Cardiac muscle cell (in vitro differentiated cells and primary cell): ENCODE measurements at places on chromosomes 3 and 15.
A peak's percentile ranks its signal among the peaks of the same experiment; 100 is the strongest.

DNA sequence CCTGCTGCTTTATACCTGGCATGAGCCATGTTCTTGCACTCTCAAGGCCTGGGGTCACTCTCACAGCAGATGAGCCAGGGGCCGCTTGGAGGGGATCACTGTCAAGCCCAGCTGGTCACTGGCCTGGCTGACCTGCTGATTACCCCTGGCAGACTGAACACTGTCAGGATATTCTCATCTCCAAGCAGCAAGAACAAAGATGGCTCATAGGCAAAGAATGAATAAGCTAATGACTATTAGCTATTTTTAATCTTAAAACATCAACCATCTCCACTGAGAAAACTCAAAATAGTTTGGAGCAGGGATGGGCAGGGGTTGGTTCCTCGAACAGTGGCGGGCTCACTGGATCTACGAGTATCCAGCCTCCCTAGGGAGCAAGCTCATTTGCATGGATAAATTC lies 64.4 kb upstream of the ACAN start:
- no peak for DNase-seq

GRCh38 chr3:64865839-64866570 lies 178.2 kb upstream of the ADAMTS9 start:
- no peak for DNase-seq

DNA sequence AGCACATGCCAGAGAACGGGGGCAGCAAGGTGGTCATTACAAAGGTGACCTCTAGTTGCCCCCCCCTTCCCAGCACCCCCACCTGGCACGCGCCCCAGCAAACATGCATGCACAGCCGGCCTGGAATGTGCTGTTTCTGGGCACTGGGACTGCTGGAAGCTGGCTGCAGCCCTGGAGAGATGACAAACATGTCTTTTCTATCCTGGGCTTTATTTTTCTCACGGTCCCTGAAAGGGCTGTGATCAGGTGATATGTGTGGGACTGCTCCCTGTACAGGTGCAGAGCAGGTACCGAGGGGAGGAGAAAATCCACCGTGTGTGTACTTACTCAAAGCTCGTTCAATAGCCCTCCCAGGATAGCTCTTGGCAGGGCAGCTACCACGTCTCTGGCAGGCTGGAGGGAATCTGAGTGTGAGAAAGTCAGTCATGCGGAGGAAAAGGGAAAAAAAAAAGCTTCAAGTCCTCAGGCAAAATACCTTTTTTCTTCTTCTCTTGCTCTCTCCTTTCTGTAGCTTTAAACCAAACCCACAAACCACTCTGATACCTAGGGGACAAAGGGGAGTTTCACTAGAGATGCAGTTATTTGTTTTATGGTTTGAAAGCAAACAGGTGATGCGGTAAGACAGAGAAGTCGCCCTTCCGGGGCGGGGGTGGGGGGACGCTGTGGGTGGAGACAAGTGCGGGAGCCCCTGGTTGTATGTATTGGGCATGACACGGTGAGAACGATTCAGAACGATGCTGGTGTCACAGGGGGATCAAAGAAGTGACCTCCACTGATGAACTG lies 5.0 kb upstream of the HES1 start:
- peak; percentile 15 for DNase-seq

- DNase-seq = no peak
These were observed 8.2 kb upstream of the TMEM158 start for GRCh38 chr3:45234250-45234649.

- no peak for DNase-seq
These were observed 20.2 kb upstream of the ZNF710 start for GRCh38 chr15:89980896-89981295.

GRCh38 chr3:186268616-186269448 lies 93.2 kb downstream of the DGKG start:
- DNase-seq = peak; percentile 38

- DNase-seq = no peak
These were observed 97.8 kb upstream of the AKAP13 start for GRCh38 chr15:85282504-85283115.

- no peak for DNase-seq
These were observed 146.9 kb upstream of the EIF1B start for GRCh38 chr3:40162616-40163015.

- peak; percentile 81 for DNase-seq
These were observed 29.3 kb downstream of the ASTE1 start for GRCh38 chr3:130997289-130997688.

DNA sequence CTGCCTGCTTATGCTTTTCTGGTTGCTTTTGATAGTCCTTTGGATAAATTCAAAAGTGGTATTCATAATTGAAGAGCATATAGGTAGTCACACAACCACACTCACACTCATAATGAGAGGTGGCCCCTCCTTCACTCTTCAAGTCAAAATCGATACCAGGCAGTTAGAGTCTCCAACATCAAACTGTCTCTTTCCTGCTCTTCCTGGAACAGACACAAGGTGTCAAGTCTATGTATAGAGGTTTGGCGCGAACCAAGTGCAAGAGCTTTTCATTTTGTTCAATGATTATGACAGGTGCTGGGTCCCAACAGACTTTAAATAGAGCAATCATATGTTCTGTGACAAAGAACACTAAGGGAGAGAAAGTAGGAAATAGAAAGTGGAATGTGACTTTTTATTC lies 29.9 kb upstream of the RGMA start:
- DNase-seq = no peak

- no peak for DNase-seq
These were observed 94.3 kb downstream of the DGKG start for GRCh38 chr3:186267758-186268157.

DNA sequence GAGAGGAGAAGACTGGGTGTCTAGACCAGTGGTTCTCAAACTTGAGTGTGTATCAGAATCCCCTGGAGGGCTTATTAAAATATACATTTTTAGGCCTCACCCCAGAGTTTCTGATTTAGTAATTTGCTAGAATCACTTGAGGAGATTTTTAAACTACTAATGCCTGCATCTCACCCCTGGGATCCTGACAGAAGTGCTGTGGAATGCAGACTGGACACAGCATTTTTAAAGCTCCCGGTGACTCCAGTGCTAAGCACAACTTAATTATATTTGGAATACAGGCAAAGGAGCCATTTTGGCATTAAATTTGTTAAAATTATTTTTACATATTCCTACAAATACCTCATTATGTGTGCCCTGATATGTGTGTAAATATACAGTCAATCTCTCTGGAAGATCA lies 26.7 kb upstream of the COL6A6 start:
- peak; percentile 19 for DNase-seq

DNA sequence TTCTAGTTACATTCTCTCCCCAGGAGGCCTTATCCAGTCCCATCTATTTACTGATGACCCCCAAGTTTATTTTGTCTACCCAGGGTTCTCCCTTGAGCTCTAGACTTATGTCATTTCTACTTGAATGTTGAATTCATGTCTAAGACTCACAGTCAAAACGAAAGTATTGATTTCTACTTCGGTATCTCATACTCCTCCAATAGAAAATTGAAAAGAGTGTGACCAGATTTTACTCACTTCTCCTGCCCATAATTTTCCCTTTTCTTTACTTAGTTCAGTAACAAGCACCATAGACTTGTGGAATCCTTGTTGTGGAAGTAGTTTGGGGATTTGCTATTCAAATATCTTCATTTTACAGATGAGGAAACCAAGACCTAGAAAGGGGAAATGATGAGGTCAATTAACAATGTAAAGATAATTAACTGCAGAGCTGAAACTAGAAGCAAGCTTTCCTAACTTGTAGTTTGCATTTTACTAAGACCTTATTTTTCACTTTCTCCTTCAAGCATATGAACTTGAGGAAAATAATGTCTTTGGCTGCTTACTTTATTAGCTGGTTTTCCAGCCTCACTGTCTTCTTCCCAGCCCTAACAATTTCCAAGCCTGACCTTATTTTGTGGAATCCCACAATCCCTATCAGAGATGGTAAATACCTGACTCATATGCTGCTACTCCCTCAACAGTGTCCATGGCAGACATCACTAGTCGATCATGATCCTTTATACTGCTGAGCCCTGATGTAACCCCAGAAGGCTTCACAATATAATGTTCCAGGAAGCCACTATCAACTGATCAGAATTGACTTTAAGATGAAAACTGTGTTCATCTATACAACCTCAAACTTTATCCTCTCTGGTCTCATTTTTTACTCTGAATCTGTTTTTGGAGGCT lies 123.9 kb upstream of the AGBL1 start:
- no peak for DNase-seq

DNA sequence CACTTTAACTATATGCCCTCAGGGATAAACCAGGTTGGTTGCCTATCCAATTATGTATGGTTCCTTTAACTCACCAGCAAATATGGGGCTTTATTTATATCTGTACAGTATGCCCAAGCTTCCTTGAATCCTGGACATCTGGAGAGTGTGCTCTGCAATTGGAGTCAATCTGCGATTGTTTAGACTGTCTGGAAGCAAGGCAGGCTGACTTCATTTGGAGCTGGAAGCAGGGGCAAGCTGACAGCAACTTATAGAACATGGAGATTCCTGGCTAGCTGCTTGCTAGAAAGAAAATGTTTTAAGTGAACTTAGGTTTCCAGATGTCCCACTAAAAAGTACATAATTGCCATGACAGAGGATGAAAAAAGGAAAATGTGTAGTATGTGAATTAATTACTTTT lies 63.7 kb upstream of the TPRG1 start:
- peak; percentile 6 for DNase-seq

- DNase-seq = no peak
These were observed 63.9 kb downstream of the XXYLT1 start for GRCh38 chr3:195207056-195207455.

- no peak for DNase-seq
These were observed 113.9 kb downstream of the OXNAD1 start for GRCh38 chr3:16378920-16379319.

GRCh38 chr3:64214381-64215018 lies 10.8 kb downstream of the PRICKLE2 start:
- DNase-seq = no peak

- DNase-seq = no peak
These were observed 243.5 kb downstream of the CLSTN2 start for GRCh38 chr3:140178482-140178881.

GRCh38 chr15:101324524-101325177 lies 29.6 kb upstream of the SNRPA1 start:
- no peak for DNase-seq

GRCh38 chr15:93012786-93013185 lies 76.2 kb downstream of the RGMA start:
- DNase-seq = no peak

- DNase-seq = no peak
These were observed 142.6 kb upstream of the CFAP20DC start for GRCh38 chr3:59192473-59192872.

GRCh38 chr15:40439960-40440742 lies 602 bp upstream of the BAHD1 start:
- DNase-seq = peak; percentile 46

DNA sequence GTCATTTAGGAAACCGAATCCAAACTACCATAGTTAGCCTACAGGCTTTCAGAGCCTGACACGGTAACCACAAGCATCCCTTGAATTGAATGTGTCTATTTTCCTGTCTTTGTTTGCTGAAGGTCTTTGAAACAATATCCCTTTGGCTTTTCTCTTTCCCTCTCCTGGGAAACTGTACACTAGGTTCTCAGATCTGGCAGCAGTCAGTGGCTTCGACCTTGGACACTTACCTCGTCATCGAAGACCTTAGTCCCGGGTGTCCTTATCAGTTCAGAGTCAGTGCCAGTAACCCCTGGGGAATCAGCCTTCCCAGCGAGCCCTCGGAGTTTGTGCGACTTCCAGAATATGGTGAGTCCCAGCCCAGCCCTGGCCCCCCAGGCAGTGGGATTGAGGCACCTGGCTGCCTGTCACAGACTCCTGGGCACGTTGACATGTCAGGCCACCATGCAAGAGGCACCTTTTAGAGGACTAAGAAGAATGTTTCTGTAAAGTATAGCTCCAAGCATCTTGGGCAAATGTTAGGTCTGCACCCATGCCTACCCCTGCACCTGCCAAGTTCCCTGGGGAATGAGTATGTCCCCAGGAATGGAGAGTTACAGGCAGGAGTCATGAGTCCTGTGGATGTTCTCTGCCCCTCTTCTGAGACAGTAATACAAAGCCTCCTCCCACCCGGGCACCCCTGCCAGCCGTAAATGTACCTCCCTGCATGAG lies 30.4 kb upstream of the UMPS start:
- no peak for DNase-seq

DNA sequence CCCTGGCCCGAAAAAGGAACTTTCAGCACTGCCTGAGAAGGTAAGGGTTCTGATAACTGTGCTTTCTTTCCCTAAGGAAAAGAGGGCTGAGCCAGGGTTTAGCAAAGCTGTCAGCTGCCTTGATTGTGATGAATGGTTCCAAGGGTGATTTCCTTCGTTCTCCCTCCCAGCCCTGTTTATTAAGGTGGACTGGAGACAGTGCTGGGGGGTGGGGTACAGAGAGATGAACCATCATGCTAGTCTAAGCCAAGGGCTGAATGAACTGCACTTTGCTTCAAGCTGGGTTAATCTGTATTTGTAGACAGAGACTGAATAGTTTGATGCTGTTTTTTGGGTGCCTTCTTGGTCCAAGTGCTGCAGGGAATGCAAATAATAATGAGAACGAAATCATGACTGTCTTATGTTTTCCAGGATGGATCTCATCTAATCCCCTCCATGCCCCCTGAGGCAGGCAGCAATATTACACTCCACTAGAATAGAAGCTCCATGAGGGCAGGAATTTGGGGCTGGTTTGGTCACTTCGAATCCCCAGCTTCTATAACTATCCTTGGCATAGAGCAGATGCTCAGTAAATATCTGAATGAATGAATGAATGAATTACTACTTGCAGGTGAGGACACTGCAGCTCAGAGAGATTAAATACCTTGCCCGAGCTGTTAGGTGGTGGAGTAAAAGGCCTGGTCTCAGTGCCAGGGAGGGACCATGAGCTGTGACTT lies 10.9 kb downstream of the PXYLP1 start:
- DNase-seq = peak; percentile 30

DNA sequence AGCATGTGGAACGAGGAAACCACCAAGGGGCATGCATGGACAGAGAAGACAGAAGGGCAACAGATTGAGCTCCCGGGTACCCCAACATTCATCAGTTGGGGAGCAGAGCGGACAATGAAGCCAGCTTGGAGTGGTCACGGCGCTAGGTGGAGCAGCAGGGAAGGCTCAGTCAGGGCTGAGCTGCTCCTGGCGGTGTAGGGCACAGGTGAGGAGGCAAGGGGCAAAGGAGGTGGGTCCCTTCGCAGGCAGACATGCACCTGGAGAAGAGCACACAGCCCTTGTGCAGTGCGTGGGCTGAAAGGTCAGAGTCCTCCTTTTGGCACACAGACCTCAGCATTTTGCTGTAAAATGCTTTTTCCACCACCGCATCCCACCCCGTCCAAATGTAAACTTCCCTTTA lies 90.0 kb upstream of the SLC6A6 start:
- no peak for DNase-seq

- DNase-seq = no peak
These were observed 74.1 kb downstream of the ZNF280D start for GRCh38 chr15:56659197-56659596.

- DNase-seq = peak; percentile 59
These were observed 2.3 kb downstream of the FBXL22 start for GRCh38 chr15:63599401-63600000.
